ENCODE measurements at places on chromosomes 4 and X.

DNA sequence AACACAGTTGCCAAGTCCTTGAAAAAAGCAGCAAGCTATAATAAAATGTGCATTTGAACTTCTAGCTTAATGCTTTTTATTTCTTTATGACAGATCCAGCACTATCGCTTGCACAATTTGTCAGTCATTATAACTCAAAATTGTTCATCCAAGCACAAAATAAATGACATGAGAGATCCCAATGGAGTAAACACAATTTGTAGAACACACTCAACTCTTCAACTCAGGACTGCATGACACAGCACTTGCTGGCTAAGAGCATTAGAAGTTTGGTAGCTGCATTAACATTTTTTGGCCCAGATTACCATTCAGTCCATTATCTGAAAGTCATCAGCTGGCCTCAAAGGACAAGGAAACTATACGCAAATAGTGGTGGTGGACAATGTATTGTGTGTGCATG lies 530.1 kb downstream of the INPP4B start:
- DNase-seq: no peak

DNA sequence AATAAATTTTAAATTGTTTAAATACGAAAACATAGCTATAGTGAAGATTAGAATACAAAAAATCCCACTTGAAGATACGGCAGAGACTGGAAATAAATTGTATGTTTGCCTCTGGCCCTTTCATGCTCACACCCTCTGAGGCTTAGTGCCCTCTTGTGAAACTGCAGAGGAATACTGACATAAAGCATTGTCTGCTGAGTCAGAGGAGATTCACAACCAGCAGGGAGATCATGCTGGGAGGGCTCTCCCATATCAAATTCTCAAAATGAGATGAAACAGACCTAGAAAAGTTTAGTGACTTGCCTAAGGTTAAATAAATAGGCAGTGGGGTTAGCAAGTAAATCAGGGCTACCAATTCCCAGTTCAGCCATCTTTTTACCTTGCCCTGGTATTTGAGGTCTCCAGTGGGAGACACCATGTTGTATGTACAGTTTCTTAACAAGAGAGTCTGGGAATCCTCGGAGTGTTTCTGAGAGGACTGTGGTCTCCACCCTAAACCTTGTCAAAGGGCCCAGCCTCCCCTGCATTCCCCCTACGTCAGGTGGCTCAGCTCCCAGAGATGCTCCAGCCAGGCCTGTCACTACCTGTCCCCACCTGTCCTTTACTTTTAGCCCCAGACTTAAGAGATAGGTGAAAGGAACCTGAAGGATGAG lies 581.4 kb upstream of the DIPK2B start:
- DNase-seq: no peak

GRCh38 chr4:109496875-109497274 lies 63.2 kb upstream of the MCUB start:
- no peak for DNase-seq

DNA sequence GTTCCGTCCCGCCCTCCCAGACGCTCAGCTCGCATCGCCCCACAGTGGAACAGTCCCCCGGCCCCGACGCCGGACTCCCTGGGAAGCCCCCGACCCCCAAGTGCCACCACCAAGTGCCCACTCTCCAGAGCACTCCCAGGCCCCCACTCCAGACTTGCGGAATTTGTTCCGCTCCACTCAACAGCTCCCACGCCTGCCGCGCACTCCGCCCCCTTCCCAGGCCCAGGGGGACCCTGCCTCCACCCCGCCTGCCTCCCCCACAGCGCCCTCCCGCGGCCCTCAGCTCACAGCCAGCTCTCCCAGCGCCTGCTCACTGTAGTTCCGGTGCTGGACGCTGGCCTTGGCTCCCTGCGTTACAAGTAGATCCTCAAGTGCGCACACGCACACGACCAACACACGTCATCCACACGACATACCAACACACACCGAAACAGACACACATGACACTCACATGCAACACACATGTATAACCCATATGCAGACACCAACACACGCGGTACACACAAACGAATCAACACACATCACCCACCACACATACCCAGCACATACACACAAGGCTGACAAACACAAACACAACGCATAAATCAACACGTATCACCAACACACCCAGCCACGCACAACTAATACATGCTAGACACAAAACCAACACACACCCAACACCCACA lies 8.0 kb downstream of the MSX1 start:
- no peak for DNase-seq
